Stimulated activated CD4-positive, alpha-beta T cell treated with anti-CD3 and anti-CD28 coated beads, Interleukin-15, amount 100 ng/mL, for 24 hours (primary cell): ENCODE measurements at places on chromosomes 12 and 14.
A peak's percentile ranks its signal among the peaks of the same experiment; 100 is the strongest.

DNA sequence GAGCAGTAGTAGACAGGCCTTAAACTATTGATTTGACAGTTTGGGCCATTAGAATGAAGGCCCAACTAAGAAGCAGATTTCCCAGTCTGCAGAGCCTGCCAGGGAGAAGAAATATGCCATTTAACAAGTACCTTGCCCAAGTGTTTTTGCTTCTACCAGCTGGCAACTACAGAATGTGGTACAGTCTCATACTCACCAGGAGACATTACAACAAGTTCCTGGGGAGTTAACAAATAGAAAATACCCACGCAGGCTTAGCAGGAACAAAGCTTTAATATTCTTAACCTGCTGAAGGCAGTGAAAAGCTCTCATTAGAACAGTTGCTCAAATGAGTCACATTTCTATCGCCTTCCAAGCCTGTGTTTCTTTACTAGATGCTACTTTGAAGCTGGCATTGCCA lies 241.0 kb downstream of the TMEM117 start:
- no peak for DNase-seq

- DNase-seq, result no peak
Observed at GRCh38 chr12:65891987-65892481, 67.8 kb downstream of the HMGA2 start.

- DNase-seq, result no peak
Observed at GRCh38 chr14:58736606-58737005, 98.8 kb downstream of the DACT1 start.

- no peak for DNase-seq
Observed at GRCh38 chr14:38616959-38617358, 361.1 kb upstream of the CLEC14A start.

DNA sequence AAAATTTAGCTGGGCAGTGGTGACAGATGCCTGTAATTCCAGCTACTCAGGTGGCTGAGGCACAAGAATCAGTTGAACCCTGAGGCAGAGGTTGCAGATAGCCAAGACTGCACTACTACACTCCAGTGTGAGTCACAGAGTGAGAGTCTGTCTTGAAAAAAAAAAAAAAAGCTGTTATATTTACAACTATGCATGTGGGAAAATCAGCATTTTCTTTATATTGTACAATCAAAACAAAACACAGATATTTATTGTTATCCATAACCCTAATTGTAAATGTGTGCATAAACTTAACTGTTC lies 12.5 kb downstream of the C1R start:
- DNase-seq, result no peak

DNA sequence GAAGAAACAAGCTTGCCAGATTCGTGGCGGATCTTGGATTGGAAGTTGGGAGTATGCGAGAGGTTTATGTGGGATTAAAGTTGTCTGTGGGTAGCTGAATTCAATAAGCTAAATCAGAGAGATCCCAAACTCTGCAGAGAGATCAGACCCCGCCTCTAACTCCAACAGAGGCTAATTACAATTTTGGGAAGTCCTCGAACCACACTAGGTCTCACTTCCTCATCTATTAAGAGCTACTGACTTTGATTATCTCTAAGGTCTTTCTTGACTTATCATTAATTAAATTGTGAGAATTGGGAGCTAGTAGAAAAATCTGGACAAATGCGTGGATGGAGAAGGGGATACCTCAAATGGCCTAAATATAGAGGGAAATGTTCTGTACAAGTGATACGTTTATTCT lies 9.1 kb downstream of the NTF3 start:
- no peak for DNase-seq

DNA sequence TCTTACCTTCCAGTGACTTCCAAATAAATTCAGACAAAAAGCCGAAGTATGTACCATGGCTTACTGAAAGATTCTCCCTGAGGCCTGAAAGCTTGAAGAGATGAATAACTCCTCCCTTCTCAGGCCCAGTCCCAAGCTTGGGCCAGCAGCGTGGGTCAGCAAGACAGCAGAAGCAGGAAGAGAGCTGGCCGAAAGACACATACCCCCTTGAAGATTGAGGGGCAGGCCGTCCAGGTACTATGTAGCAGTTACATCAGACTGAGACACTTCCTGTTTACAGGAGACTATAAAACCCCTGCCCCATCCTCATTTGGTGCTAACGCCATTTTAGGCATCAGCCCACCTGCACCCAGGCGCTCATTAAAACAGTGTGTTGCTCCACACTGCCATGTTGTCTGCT lies 15.0 kb downstream of the NDUFA12 start:
- DNase-seq, result peak; percentile 6

- DNase-seq, result no peak
Observed at GRCh38 chr14:50714450-50715073, 46.5 kb upstream of the SAV1 start.

- no peak for DNase-seq
Observed at GRCh38 chr14:42626986-42627385, 1020.3 kb downstream of the LRFN5 start.
